ENCODE measurements at places on chromosomes 1 and 21. TPM values are rescaled to one million over a fixed set of nuclear protein-coding genes. Genes with fewer than 3 reads are reported as not detected.
A peak's percentile ranks its signal among the peaks of the same experiment; 100 is the strongest.

DNA sequence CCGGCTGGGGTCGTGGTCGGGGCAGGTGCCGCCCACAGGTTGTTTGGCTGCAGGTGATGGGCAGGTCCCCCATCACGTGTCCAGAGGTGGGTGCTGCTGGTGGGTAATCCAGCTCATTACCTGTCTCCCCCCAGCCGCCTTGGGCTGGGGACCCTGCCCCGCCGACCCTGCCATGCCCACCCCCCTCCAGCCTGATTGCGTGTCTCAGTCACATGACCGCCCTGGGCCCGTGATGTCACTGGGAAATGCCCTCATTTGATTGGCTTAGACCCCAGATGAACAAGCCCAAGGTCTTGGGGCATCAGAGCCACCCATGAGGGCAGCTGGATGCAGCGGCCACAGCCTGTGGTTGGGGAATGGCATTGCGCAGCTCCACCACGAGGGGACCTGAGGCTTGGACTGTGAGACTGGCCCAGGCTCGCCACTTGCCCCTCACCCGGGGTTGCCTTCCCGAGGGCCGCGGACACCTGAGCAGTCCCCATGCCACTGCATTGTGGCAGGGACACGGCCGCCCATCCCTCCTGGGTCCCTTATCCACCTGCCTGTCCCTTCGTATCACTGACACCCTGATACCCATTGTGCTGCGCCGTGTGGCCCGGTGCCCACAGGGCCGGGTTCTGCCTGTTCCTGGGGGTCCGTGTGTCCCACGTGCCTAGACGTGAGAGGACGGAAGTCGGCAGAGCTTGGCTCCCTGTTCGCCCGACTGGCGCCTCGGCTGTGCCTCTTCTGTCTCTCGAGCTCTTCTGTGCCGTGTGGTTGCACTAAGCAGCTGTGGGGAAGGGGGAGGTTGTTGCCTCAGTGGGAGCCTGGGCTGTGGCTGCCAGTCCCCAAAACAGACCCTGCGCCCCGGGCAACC is 68.0 kb downstream of the FAAP20 start:
- no peak for DNase-seq

- DNase-seq: no peak
These were observed 5.7 kb upstream of the PPM1J start for GRCh38 chr1:112720800-112721199.

DNA sequence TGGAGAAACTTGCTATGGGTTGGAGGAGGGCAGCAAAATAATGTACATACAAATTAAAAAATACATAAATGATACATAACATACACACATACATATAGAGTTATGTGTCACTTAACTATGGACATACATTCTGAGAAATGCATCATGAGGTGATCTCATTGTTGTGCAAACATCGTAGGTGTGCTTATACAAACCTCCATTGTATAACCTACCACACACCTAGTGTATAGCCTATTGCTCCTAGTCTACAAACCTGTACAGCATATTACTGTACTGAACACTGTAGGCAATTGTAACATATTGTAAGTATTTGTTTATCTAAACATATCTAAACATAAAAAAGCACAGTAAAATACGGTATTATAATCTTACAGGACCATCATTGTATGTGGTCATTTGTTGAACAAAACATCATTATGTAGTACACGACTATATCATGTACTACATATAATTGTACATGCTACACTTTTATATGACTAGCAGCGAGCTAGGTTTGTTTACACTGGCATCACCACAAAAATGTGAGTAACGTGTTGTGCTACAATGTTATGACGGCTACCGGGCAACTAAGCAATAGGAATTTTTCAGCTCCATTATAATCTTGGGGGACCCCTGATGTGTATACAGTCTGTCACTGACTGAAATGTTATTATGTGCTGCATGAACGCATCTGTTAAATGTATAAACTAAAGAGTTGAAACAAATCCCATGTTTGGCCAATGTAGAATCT is 35.5 kb downstream of the ITGB3BP start:
- no peak for DNase-seq

- no peak for DNase-seq
These were observed 49.4 kb downstream of the SYDE2 start for GRCh38 chr1:85151446-85151845.

DNA sequence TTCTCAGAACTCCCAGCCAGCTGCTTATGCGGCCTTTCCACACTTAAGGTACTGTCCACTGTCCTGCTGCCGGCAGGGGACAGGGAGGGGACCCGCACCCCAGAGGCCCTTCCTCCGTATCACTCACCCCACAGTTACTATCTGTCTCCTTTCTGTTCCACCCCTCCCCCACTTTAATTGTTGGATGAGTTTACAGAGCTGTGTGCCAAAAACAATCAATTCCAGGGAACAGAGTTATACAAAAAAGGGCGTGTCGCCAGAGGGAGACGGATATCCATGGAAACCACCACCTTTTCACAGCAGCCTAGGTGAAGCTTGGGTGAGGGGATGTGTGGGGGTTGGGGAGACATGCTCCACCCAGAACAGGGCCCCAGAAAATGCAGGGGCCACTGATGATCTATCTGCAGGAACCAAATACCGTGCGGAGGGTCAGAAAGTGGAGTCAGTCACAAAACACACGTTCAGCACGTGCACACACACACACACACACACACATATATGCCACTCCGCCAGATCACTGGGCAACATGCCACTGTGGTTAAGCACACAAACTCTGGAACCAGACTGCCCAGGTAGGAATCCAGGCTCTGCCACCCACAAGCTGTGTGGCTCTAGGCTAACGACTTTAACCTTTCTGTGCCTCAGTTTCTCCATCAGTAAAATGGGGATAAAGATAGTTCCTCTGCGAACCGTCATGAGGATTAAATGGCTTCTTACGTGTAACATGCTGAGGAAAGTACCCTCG is 30.5 kb downstream of the CASZ1 start:
- DNase-seq: no peak

GRCh38 chr1:101745551-101746270 is 251.0 kb downstream of the OLFM3 start:
- no peak for DNase-seq

DNA sequence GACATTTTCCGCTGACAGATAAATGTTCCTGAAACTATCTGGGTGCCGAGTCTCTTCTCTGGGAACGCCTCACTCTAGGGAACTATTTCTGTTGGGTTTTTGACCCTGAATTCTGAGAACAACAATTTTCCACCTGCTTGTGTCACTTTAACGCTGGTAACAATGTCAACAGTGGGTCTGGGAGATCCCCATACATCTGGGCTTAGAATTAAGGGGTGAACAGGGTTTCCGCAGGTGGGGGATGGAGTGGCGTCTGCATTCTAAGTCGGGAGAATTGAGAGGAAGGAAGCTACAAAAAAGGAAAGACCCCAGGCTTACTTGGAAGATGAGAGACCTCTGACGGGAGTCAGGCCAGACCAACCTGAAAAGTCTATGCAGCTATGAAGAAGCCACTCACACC is 8.7 kb downstream of the CD247 start:
- DNase-seq: no peak

DNA sequence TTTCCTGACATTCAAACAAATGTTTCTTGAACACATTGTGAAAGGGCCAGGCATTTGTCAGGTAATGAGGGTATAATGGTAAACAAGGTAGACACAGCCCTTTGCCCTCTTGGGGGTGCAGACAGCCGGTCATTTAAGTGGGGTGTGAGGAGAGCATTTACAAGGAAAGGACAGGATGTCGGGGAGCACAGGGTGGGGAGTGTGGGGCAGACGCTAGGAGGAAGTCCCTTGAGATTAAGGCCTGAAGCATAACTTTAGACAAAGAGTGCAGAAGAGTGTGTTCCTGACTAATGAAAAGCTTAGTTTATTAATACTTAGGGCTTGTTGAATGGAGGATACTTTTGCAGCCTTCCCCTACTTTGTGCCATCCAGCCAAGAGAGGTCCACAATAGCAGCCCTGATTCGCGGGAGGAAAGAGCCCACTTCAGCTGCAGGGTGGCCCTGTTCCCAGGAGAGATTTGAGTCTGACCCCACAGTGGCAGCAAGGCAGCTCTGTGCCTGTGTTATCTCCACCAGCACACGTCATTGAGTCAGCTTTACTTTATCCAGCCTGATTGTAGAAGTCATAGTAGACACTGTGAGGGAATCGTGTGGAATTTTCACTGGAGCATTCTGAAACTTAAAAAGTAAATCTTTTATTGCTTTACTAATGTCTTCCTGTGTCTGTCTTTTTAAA is 35.1 kb downstream of the MPZL1 start:
- DNase-seq: no peak

- no peak for DNase-seq
These were observed 463.0 kb downstream of the SIPA1L2 start for GRCh38 chr1:232166942-232167341.

- DNase-seq: no peak
These were observed 99.1 kb downstream of the ASTN1 start for GRCh38 chr1:177065430-177065829.

DNA sequence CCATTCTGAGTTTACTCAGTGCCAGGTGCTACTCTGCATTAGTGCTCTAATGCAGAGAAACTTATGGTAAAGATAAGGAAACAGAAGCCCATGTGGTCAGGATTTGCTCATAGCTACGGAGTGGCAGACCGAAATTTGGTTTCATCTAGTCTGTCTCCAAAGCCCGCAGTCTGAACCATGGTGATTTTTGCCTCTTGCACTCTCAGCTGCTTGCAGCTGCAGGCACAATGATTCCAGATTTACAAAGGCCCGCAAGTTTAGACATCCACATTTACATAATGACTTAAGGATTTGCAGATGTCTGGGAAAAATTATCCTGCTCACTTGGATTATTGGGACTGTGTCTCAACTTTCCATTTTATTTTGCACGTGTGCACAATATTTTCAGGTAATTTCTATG is 161.3 kb upstream of the KCNJ6 start:
- DNase-seq: peak; percentile 81

DNA sequence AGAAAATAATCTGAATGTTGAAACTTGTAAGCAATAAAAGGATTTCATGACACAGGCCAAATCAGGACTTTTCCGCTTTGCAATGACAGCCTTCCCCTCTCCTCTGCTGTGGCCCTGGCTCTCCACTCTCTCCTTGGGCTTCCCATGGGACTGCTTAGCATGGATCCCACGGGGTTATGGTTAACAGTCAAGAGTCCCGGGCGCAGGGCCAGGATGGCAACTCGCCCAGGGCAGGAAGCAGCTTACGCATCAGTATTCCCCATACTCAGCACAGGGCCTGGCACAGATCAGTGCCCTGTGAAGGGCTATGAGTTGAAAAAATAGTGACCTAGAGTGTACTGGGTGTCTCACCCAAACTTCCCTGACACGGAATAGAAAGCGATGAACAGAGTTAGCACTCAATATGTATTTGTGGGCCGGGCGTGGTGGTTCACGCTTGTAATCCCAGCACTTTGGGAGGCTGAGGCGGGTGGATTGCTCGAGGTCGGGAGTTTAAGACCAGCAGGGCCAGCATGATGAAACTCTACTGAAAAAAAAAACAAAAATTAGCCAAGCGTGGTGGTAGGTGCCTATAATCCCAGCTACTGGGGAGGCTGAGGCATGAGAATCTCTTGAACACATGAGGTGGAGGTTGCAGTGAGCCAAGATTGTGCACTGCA is 29.1 kb upstream of the GRHL3 start:
- peak; percentile 72 for DNase-seq

- DNase-seq: no peak
These were observed 7.1 kb upstream of the PLEKHM2 start for GRCh38 chr1:15676688-15677661.

DNA sequence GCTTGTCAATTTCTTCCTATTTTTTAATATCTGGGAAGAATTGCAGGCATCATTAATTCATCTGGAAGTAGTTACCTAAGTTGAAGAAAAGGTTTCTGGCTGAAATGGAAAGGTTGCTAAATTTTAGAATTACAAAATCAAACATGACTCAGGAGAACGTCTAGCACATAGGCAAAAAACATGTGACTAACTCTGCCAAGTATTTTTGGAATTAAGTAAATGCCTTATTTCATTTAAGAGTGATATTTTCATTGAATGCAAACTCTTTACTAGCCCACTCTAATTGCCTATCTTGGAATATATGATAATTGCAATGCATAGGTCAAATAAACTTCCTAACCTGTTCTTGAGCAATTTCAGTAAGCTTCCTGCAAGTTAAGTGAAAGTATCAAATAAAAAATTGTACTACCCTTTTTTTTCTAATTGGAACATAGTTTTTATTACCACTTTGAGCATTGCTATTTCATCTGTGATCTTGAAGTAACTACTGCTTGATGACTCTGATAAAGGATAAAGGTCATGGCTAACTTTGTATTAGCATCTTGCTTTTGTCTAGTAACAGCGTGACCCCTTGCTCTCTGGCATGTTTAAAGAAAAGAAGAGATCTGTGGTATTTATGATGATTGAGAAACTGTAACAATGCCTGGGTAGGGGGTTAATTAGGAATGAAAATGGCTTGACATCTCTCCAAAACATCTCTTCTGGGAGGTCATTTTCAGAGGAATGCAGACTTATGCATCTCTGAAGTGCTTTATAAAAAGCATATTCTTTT is 208.3 kb upstream of the NCAM2 start:
- DNase-seq: no peak

Gene NPHS2
- polyA plus RNA-seq: not detected

Gene CDK18
- 6.5 TPM for polyA plus RNA-seq

Gene CYP4B1
- not detected for polyA plus RNA-seq

Gene SPRR2E
- polyA plus RNA-seq: not detected

Gene ZC3H11A
- 95.5 TPM for polyA plus RNA-seq

Data from muscle of back (tissue), 13 donors.